NCI-H1436 (cell line): ENCODE measurements at places on chromosomes 6 and 20.

GRCh38 chr6:3575701-3576100, 118.9 kb upstream of the SLC22A23 start:
- DNase-seq = no peak

DNA sequence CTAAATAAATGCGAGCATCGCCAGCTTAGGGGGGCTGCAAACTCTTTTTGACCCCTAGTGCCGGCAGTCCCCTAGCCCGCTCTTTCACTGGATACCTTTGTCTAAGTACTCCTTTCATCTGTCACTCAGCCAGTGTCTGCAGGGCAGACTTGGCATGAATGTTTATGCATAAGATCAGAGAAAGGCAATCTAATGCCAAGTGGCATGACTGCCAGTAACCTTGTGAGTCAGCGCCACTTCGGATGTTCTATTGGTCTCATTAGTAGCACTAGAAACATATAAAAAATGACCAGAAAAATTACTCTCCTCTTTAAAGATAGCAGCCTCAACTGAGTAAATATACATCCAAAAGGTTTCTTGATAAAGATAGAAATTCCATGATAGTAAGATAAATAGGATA, 192.2 kb downstream of the TBC1D32 start:
- DNase-seq = no peak

- DNase-seq = no peak
Measured at GRCh38 chr6:82761674-82762345, 303.8 kb downstream of the UBE3D start.

- no peak for DNase-seq
Measured at GRCh38 chr20:46374383-46374782, 32.0 kb downstream of the ELMO2 start.

DNA sequence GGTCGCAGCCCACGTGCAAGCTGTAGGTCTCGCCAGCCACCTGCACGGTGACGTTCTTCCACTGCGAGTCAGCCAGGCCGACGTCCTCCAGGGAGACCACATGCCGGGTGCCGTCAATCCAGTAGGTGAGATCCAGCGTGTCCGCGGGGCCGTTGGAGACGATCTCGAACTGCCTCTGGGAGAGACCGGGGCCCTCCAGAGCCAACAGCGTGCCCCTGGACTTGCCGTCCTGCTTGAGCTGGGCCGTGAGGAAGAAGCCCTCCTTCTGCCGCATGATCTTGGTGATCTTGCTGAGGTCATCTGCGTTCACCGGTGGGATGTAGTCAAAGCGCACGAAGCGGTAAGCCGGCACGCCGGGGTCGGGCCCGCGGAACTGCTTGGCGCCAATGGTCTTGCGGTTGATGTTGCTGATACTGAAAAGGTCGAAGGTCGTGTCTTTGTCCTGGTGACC, 5.1 kb downstream of the THBS2 start:
- no peak for DNase-seq

- no peak for DNase-seq
Measured at GRCh38 chr20:39855056-39855455, 834.0 kb downstream of the MAFB start.
